Left lung (tissue), 14 donors: ENCODE measurements at places on chromosomes 7 and 10.

- H3K4me3 ChIP-seq: no peak overlapping the region
- no peak overlapping the region for H3K27ac ChIP-seq
- no peaks in the 10 kb centered on the region for H3K36me3 ChIP-seq
- no peak for DNase-seq
Measured at GRCh38 chr7:94848531-94848930, 58.9 kb upstream of the PPP1R9A start.

GRCh38 chr10:12375076-12375504 lies 25.7 kb downstream of the CAMK1D start:
- no peak overlapping the region for H3K27ac ChIP-seq
- H3K4me3 ChIP-seq: no peak overlapping the region
- no peaks in the 10 kb centered on the region for H3K27me3 ChIP-seq
- H3K36me3 ChIP-seq: no peaks in the 10 kb centered on the region

GRCh38 chr7:1942941-1943289 lies 272.8 kb downstream of the ELFN1 start:
- no peak overlapping the region for H3K27ac ChIP-seq
- H3K4me3 ChIP-seq: no peak overlapping the region
- H3K4me1 ChIP-seq: no peaks in the 10 kb centered on the region
- no peak for DNase-seq
- no peaks in the 10 kb centered on the region for H3K27me3 ChIP-seq

GRCh38 chr10:43707770-43708169 lies 59.1 kb upstream of the ZNF32 start:
- H3K4me1 ChIP-seq: no peaks in the 10 kb centered on the region
- no peak overlapping the region for H3K4me3 ChIP-seq
- no peak for DNase-seq

GRCh38 chr7:24740871-24741270 lies 16.4 kb downstream of the GSDME start:
- no peak overlapping the region for H3K4me3 ChIP-seq
- H3K27me3 ChIP-seq: no peaks in the 10 kb centered on the region
- DNase-seq: no peak

- H3K4me1 ChIP-seq: no peaks in the 10 kb centered on the region
- H3K4me3 ChIP-seq: no peak overlapping the region
- H3K27ac ChIP-seq: peak overlapping the region; percentile 80
Measured at GRCh38 chr10:4498711-4499251, 327.2 kb upstream of the AKR1E2 start.

- no peaks in the 10 kb centered on the region for H3K27me3 ChIP-seq
- H3K27ac ChIP-seq: no peak overlapping the region
- H3K4me3 ChIP-seq: no peak overlapping the region
- no peaks in the 10 kb centered on the region for H3K4me1 ChIP-seq
Measured at GRCh38 chr10:91838199-91838598, 40.0 kb downstream of the TNKS2 start.

- H3K4me1 ChIP-seq: no peaks in the 10 kb centered on the region
- no peaks in the 10 kb centered on the region for H3K27me3 ChIP-seq
- H3K4me3 ChIP-seq: no peak overlapping the region
- DNase-seq: no peak
Measured at GRCh38 chr7:71935674-71936073, 476.5 kb downstream of the CALN1 start.

- H3K27me3 ChIP-seq: no peaks in the 10 kb centered on the region
- H3K36me3 ChIP-seq: no peaks in the 10 kb centered on the region
- DNase-seq: no peak
- no peaks in the 10 kb centered on the region for H3K4me1 ChIP-seq
- no peak overlapping the region for H3K4me3 ChIP-seq
Measured at GRCh38 chr7:82241356-82241755, 202.2 kb downstream of the CACNA2D1 start.
